ENCODE measurements at places on chromosomes 5 and 9.

GRCh38 chr9:124605258-124605657 is 98.1 kb upstream of the NR5A1 start:
- no peak for DNase-seq

- DNase-seq = no peak
Measured at GRCh38 chr9:17816431-17817027, 237.7 kb downstream of the SH3GL2 start.

DNA sequence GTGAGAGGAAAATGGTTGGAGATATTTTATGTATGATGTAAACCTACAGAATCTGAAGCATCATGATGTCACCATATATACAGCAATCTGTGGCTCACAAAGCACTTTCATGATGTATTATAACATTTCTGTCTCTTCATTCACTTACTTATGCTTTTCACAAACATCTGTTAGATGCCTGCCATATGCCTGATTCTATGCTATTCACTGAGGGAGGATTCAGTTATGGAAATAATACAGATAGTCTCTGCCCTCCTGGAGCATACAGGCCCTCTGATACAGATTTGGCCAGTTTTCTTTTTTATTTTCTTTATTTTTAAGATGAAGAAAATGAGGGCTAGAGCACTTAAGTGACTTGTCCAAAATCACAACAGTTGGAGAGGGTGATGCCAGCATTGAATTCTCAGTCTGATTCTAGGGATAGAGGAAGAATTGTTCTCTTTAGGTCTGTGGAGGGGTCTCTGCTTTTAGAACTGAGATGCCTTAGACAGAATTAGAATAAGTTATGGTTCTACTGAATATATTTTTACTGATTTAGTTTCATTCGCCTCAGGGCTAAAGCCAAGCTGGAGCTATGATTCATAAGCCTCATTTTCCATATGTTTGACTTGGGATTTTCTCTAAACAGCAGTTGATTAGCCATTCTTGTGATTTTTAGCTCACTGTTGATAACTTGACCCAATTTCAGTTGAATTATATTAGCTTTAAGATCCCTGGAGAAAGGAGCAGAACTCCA is 636.4 kb downstream of the PRELID2 start:
- DNase-seq = peak; percentile 51

DNA sequence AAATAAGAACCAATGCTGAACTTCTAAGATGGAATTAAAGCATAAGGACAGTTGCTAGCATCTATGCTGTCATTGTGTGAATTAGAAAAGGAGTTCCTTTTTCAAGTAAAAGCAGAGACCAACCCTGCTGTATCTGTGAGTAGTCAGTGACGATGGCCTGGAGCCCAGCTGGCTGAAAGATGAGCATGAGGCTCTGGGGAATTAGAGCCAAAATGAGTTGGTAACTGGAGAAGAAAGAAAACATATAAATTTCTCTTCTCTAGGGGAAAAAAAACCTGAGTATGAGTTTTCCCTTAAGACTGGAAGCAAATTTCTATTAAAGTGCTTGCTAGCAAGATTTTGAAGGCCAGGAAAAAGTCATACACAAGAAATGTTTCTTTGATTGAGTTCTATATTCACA is 1.6 kb upstream of the SPZ1 start:
- DNase-seq = peak; percentile 62

DNA sequence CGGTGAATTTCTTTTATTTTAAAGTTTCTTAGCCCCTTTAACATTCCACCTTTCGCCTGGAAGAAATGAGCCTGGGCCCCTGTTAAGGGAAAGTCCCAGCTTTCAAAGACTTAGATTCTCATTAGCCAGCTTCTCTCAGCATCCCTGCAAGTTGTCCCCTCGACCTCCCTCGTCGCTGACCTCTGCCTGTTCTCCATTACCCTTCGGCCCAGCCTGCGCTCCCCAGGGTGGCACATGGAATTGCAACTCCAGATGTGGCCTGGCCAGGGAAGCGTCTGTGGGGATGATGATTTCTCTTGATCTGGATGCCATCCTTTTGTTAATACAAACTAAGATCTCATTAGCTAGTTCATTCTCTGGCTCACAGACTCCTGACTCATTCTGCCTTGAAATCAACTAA is 43.4 kb upstream of the FANCC start:
- DNase-seq = no peak

DNA sequence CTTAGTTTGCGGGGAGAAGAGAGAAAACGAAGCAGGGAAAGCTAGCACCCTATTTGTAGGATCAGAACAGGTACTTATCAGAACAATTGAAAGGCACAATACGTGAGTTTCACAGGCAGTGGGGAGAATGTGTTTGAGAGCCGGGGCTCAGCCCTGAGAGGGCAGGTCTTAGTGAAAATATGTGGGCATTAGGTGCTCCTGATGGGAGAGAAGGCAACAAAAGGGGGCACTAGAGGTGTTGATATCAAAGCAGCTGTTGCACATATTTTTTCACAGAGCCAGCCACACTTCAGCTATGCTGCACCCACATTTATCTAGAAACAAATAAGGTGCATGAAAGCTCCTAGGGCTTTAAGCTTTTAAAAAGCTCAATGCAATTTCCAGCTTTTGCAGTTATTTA is 99.7 kb upstream of the MAN2A1 start:
- no peak for DNase-seq

DNA sequence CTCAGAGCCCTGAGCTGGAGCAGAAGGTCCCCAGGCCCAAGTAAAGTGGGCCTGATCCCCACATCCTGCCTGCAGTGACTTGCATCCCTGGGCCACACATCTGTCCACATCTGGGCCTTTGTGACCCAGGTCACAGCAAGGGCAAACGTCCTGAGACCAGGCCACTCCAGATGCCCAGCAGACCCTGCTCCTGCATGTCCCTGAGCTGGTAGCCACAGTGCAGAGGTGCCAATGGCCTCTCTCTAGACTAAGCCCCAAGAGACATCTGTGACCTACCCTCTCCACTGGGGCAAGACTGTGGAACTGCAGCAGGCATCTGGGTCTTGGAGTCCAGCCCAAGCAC is 2.5 kb downstream of the FLT4 start:
- DNase-seq = no peak

GRCh38 chr9:87107072-87107471 is 159.8 kb upstream of the GAS1 start:
- DNase-seq = no peak

- no peak for DNase-seq
Measured at GRCh38 chr9:133306242-133307204, 29.5 kb downstream of the SURF6 start.

DNA sequence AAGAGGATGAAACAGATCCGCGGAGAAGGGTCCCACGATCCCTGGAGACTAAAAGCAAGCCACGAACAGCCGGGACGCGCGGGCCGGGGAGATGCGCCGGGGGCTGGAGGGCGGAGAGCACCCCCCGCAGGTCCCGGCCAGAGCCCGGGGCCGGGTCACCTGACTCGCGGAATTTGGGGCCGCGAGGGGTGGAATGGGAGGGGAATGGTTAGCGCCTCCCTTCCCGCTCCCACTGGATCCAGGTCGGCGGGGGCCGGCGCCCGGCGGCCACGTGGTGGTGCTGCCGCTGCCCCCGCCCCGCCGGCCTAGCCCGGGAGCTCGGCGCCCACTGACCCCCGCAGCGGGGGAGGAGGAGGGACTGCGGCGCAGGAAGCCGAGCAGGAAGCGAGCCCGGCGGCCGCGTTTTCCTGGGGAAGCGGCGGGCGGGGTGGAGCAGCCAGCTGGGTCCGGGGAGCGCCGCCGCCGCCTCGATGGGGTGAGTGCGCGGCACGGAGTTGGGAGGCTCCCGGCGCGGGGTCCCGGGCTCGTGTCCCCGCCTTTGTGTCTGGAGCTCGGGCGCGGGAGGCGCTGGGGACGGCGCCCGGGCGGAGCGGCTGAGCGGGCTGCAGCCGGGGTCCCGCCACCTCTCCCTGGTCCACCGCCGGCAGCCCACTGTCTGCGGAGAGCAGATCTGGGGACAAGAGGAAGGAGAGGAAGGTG is at the start of gene RAI14:
RAI14 (plus strand) TSS at position 328 of the 699 bp plus-strand sequence. CDS start 30,592 bp downstream, outside the sequence.
- peak; percentile 95 for DNase-seq

- no peak for DNase-seq
Measured at GRCh38 chr9:115220319-115221005, 102.5 kb upstream of the TNC start.

GRCh38 chr5:14225173-14225834 is 82.2 kb downstream of the TRIO start:
- DNase-seq = no peak

All from adipocyte (in vitro differentiated cells).